Activated gamma-delta T cell treated with anti-CD3 and anti-CD28 coated beads, Interleukin-2, amount 50 U/mL, for 16 hours (primary cell): ENCODE measurements at places on chromosomes 3 and 15.

DNA sequence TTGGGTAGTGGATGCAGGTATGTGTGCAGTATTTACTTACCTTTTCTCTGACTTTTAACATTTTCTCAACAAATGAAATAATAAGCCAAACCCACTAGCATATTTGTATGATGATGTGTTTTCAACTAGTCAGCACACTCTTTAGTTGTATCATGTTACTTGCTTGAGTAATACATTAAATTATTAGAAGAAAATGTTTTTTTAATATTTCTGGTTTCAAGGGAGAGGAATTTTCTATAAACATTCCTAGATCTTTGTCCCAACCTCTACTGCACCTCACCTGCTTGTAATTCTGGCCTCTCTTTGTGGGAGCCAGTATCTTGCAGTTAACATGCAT, 161.8 kb upstream of the CBLB start:
- DNase-seq, result no peak

DNA sequence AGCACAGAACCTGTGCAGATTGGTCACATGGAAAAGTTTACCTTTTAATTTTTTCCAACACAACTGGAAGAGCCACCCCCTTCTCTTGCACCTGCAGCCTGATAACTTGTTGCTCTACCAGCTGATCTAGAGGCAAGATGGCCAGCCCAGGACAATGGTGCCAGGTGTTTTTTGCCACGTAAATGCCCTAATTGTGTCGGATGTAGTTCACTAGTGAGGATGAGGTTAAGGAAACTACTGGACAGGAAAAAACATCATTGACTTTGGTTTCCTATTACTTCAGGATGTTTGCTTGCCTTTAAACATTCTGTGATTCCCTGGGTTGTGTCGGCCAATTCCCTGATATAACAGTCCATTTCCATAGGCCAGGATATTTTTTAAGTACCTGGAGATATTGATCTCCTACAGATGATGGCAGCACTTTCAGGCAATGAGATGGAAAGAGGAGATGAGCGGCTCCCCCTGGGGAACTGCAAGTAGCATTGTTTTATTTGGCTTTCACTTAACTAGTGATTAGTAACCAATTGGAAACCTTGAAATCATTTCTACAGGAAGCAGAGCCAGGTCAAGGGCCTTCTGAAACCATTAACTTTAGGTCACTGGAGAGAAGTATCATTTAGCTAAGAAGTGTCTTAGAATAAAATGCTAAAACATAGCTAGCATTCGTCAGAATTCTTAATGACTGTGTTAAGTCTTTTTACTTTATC, 72.5 kb downstream of the OSBPL10 start:
- no peak for DNase-seq

DNA sequence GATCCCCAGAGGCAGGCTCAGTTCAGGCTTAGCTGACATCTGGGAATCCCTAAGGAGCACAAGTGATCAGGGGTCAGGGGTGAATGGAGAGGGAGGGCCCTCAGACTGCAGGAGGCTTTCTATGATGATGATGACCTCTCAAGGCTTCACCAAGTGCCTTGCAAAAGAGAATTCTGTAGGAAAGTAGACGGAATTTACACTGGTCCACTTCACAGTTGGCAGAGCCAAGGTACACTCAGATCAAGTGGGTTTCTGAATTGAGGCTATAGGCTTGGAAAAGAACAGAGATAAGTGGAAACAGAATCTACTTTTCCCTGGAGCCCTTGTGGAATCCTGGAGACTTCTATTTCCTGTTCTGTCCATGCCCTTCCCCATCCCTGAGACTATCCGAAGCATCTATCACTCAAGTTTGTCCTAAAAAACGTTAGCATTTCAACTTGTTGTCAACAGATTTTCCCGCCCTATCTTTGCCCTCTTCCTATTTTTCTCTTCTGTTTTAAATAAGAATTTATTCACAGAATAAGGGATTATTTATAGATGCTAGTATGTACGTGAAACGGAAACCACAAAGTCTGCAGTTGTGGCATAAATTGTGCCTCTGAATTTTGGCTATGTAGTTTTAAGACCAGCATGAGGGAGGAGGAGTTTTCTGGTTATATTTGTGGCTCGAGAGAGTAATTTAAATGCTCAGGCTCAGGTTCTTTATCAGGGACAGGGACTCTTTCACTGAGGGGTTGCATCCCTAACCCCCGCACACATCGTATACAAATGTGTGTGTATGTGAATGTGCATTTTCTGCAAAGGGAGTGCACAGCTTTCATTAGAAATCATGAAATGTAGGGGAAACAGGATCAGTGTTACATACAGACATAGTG, 12.8 kb downstream of the GCSAM start:
- DNase-seq, result no peak

GRCh38 chr3:135927155-135927554, 38.4 kb upstream of the PPP2R3A start:
- no peak for DNase-seq

- DNase-seq, result no peak
These were observed 330.4 kb upstream of the LRRFIP2 start for GRCh38 chr3:37504583-37505357.

- DNase-seq, result no peak
These were observed 137.3 kb downstream of the OCA2 start for GRCh38 chr15:27961801-27962200.

- DNase-seq, result no peak
These were observed 19.7 kb downstream of the CHMP2B start for GRCh38 chr3:87246662-87247429.

- no peak for DNase-seq
These were observed 321.5 kb upstream of the CTNNB1 start for GRCh38 chr3:40877631-40878463.

DNA sequence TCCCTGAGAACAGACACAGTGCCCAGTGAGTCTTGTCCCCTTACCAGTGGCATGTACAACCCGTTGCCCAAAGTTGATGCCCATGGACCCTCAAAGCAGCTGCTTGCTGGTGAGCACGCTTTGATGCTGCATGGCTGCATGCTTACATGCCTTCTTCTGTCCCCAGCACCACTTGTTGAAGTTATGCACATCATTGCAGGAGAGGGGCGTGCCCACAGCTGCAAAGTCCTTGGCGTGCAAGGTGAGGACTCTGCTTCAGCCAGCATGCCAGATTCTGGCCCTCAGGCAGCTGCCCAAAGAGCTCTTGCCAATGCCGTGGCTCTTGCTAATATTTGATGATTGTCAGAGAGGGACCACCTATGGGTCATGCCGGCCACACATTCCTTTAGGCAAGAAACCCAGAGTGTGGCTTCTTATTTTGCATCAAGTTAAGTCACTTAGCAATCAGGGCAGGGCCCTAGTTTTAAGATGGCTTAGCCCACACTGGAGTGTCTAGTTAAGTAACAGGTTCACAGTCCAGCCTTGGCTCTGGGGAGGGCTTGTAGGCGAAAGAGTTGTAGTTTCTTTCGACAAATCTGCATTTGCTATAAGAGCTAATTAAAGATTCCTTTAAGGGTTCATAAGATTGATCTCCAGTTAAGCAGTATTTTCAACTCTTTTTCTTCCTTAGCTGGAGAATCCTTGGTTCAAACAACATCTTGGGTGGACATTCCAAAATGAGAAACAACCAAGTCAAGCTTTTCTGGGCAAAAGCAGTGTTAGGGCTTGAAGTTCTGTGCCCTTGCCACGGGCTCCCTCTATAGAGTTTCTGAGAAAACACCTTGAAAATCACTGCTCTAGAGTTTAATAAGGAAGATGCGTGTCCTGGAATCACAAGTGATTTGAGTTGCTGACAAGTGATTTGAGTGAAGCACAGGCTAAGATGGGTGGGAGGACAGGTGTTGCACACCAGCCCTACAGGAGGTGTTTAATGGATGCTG, 128.6 kb downstream of the SLCO3A1 start:
- DNase-seq, result no peak

GRCh38 chr3:4065554-4065953, 237.6 kb upstream of the SETMAR start:
- no peak for DNase-seq

- no peak for DNase-seq
These were observed 215.7 kb upstream of the CFAP20DC start for GRCh38 chr3:59265566-59265965.

DNA sequence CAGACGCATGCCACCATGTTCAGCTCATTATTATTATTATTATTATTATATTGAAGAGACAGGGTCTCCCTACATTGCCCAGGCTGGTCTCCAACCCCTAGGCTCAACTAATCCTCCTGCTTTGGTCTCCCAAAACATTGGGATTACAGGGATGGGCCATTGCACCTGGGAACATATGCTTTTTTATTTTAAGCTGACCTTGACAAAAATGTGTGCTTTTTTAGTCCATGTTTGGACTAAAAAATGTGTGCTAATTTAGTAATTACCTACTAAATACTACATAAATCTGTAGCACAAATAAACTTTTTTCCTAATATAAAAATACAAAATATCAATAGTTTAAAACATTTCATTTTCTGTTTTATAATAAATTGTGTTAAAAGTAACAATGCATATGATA, 693.2 kb downstream of the ROBO1 start:
- no peak for DNase-seq

- DNase-seq, result no peak
These were observed 26.8 kb downstream of the CAPN3 start for GRCh38 chr15:42385980-42386700.

GRCh38 chr3:138861798-138862197, 27.1 kb upstream of the PIK3CB start:
- no peak for DNase-seq

DNA sequence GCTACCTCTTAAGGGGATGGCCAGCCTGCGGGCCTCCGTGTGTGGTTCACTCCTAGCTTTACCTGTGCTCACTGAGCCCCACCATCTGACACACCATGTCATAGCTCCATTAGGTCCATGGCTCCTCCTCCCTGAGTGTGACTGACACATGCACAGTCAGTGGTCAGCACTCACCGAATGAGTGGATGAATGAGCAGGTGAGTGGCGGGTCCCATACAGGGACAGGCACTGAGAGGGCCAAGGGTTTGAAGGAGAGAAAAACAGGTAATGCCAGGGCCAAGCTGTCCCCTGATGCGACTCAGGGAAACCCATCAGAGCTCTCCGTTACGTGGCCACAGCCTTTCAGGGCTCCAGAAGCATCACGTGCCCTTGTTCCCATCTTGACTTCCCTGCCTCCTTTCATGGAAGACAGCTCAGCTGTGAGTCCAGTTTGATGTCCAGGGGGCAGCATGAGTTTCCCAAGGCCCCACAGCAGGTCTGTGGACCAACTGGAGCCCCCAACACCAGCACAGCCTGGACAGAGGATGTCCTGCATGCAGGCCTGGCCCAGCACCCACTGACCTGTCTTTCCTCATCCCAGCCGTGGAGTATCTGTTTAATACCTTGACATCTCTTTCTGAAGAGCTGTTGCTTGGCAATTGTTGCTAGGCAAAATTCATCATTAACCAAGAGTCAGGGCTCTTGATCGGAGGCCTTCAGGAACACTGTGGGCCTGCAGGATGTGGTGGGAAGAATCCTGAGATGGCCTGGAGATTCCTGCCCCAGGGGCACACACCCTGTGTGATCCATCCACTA, 84.4 kb downstream of the PLXNA1 start:
- no peak for DNase-seq

GRCh38 chr15:63072809-63073277, 30.3 kb downstream of the TPM1 start:
- DNase-seq, result no peak

GRCh38 chr3:15438983-15439382, 11.6 kb downstream of the EAF1 start:
- DNase-seq, result no peak

DNA sequence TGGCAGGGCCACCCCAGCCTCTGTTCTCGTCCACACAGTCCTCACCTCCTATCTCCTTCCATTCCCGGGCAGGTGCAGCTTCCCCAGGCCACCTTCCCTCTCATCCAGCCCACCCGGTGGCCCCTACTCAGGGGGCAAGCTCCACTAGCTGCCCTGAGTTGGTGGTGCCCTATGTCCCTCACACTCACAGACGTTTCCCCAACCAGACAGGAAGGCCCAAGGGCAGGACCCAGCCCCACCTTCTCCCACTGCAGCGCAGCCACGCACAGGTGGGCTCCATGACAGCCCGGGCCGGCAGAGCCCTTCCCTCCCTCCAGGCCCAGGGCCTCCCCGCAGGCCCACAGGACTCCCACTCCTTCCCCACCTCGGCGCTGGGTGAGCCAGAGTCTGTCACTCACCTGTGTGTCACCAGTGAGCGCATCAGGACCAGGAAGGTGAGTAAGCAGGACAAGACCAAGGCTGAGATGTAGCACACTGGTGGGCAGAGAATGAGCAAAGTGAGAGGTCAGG, 11.1 kb downstream of the ISLR start:
- DNase-seq, result no peak

- no peak for DNase-seq
These were observed 469.1 kb downstream of the SOX2 start for GRCh38 chr3:182180654-182181385.

DNA sequence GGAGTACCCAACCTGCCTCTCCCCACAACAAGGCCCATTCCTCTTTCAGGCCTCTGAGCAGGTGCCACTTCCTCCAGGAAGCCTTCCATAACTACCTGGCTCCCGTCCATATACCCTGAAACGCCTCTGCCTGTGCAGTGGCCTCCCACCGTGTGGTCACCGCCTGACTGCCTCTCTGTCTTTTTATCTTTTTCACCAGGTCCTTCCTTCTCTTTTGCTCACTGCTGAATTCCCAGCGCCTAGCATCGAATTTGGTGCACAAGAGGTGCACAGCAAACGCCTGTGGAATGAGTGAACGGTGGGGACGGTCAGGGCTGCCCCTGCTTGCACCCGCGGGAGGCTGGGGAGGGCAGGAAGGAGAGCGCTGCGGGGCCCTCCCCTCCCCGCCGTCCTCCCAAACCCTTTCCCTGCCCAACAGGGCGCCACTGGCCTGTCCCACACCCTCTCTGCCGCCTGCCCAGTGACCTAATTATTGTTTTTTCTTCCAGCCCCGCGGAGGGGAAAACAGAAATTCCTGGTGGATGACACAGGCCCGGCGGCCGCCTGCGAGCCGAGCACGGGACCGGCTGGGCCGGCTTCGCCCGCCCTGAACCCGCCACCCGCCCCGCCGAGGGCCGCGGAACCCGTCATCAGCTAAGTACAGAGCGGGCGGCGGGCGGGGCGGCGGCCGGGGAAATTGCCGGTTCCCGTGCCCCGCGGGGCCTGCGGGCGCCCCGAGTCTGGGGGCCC, 140.1 kb downstream of the SMAD6 start:
- no peak for DNase-seq

GRCh38 chr15:66080717-66081398, 172.7 kb downstream of the MEGF11 start:
- DNase-seq, result no peak

GRCh38 chr15:25714538-25714840, 148.6 kb downstream of the ATP10A start:
- no peak for DNase-seq

GRCh38 chr3:116048991-116049390, 396.3 kb downstream of the LSAMP start:
- no peak for DNase-seq

GRCh38 chr3:197149-197827, 725 bp downstream of the CHL1 start:
- DNase-seq, result no peak

DNA sequence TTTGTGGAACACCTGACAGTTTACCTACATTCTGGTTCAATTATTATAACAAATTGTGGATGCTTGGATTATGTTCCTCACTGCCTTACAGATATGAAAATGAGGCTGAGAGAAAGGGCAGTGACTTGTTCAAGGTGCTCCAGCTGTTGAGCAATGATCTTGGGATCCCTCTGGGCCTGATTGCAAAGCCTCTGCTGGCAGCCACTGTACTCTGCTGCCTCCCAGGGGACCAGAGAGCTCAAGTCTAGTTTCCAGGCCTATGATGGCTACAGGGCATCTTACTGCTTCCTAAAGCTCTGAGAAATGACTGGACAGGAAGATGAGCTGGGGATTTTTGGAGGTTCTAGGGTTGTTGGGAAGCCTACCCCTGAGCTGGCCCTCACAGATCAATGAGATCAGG, 2.3 kb upstream of the SHC4 start:
- DNase-seq, result no peak
